Activated CD4-positive, alpha-beta T cell treated with anti-CD3 and anti-CD28 coated beads for 36 hours (primary cell): ENCODE measurements at places on chromosomes 12 and 14.

DNA sequence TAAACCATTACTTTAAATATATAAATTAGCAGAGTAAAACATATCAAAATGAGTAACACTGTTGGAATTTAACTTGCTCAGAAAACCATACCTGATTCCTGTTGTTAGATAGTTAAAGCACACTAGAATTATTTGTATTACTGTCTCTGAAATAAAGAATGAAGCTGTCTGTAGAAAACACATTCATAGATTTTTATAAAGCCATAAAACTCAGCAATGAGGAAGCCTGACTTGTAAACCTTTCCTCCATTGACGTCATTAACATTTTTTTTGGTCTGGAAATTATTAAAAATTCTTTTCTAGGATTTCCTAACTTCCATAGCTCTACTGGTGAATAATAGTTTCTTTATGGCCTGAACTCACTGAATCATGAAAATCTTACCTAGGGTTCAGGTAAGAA lies 147.6 kb downstream of the BRMS1L start:
- DNase-seq, result no peak

DNA sequence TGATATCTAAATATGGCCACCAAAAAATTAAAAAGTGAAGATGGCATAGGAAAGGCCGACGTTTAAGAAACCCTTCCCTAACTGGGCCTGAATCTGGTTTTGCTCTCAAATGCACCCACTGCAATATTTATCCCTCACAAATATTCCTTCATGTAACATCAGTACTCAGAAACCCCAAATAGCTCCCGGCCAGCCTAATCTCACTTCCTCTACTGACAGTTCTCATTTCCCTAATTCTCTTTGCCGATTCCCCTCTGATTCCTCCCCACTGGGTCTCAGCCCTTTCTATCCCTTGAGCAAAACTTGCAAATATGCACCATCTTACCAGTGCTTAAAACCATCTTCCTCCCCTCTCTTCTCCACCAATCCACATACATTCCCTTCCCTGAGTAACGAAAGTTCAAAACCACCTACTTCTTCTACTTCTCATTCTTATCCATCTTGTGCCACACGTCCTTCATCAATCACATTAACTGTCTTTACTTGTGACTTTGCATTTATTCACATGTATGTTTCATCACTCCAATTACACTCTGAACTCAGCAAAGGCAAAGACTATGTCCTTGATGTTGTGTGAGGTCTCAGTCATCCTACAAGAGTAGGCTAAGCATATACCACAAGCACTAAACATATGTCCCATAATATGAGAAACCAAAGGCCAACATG lies 23.1 kb downstream of the KCNK10 start:
- no peak for DNase-seq

GRCh38 chr12:39872425-39872824 lies 233.5 kb downstream of the SLC2A13 start:
- no peak for DNase-seq

DNA sequence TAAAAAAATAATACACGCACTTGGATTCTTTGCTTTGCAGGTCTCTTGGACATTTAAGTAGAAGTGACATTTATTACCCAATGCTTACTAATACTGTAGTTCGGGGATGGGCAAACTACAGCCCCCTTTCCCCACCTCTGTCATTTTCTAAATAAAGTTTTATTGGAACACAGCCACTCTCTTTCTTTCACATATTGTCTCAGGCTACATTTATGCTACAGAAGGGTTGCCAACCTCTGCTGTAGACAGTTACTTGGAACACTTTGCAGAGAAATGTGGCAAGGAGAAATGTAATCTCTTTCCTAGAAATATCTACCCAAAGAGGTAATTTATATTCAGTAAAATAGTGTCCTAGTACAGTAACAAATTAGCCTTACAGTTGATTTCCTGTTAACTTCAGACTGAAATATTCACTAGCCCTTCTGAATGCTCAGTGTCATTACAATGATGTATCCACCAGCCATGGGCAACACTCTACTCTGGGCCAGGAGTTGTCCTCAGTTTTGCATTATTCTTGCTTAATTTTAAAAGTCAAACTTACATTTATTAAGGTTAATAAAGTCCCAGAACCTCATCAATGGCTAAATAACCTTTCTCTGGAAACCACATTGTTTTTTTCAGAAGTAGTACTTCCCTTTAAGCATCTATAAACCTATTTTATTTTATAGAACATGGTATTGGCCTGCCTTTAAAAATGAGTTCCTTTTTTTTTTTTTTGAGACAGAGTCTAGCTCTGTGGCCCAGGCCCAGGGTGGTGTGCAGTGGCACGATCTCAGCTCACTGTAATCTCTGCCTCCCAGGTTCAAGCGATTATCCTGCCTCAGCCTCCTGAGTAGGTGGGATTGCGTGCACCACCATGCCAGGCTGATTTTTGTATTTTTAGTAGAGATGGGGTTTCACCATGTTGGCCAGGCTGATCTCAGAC lies 269.6 kb upstream of the AMIGO2 start:
- DNase-seq, result peak; percentile 66

DNA sequence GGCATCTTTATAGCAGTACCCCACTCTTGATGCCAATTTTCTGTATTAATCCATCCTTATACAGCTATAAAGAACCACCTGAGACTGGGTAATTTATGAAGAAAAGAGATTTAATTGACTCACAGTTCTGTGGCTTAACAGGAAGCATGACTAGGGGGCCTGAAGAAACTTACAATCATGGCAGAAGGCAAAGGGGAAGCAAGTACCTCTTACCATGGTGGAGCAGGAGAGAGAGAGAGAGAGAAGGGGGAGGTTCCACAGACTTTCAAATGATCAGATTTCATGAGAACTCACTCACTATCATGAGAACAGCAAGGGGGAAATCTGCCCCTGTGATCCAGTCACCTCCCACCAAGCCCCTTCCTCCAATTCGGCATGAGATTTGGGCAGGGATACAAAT lies 84.4 kb downstream of the SLC24A4 start:
- DNase-seq, result no peak

DNA sequence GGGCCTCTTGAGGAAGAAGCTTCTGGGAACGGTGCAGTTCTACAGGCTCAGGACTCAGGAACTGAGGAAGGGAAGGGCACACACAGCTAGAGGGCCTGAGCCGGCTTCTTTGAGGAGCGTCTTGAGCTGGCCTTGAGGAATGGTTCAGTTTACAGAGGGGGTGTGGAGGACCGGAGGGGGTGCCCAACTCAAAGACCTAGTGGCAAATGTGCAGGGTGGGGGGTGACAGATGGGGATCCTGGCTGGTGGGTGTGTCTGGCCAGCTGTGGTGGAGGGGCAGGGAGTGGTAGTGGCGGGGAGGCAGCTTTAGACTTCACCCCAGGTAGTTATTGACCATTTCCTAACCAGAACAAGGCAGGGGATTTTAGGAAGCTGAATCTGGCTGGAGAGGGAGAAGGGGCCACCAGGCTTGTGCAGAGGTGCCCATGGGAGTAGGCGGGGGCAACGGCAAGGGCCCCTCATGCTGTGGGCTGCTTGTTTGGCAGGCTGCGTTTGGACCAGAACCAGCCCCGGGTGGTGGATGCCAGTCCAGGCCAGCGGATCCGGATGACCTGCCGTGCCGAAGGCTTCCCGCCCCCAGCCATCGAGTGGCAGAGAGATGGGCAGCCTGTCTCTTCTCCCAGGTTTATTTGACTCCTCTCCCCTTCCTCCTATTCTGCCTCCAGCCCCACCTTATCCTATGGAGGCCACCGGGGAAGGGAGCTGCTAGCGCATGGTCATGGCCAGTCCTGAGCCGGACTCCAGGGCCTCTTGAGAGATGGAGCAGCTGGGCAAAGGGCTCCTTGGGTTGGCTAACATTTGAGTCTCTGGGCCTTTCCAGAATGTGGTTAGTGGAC lies 27.8 kb downstream of the PAPLN start:
- no peak for DNase-seq

- no peak for DNase-seq
Measured at GRCh38 chr12:102487226-102487625, 6.9 kb upstream of the IGF1 start.

GRCh38 chr14:92680781-92681650 lies 67.4 kb downstream of the LGMN start:
- peak; percentile 87 for DNase-seq

DNA sequence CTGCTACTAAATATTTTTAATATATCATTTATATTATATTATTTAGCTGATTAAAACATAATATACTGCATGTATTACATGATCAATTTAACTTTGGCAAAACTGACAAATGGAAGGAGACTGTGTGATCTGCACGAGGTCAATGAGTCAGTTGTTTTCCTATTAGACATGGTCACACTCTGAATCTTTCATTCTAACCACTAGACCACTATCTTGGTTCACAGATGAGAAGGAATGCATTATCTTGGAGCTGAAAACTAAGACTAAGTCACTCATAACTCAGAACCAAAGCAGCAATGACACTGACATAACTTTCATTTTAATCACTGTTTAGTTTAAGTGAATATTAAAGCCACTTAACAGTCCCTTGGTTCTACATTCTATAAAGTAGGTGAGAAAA lies 37.4 kb downstream of the GNPTAB start:
- no peak for DNase-seq

- DNase-seq, result no peak
Measured at GRCh38 chr12:5070090-5070489, 26.4 kb downstream of the KCNA5 start.

- no peak for DNase-seq
Measured at GRCh38 chr12:91741932-91742331, 403.7 kb downstream of the BTG1 start.

DNA sequence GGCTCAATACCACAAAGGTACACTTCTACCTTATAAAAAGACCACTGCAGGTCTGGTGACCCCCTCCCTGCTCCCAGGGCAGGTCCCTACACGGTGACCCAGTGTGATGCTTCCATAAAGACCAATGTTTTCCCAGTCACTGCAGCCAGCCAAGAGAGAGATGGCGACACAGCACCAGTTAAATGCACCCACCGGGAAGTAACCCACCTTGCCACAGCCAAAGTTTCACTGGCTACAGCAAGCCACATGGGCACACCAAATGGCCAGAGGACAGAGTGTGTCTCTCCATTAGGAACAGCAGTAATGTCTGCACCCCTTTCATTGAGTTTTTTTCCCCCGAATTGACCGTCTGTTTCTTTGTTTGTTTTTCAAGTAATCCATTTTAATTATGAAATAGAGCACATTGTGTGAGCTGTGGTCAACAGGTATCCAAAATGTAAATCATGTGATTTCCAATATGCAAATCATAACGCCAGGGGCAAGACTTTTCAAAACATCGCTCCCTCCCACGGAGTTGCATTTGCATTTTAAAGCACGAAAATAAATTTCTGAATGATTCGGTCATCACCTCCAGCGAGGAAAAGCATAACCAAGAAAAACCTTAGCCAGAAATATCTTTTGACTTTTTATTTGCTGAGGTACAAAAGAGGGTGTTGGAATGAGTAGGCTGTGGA lies 48.9 kb upstream of the EML1 start:
- no peak for DNase-seq

DNA sequence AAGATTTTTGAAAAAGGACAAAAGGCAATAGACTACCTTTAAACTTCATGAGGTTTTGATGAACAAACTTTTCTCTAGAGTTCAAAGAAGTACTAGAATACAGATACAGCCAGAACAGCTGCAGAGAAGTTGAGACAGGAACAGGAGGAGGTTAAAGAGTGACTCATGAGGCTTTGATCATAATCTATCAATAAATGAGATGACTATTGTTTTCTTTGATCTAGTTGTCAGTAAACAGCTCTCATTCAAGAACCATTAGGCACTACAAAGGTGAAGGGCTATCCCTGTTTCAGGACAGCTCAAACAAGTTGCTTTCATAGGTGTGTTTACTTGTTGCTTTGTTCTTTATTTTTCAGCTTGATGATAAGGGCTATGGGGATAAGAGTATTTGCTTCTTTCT lies 2.4 kb downstream of the WASHC3 start:
- no peak for DNase-seq

GRCh38 chr14:93897476-93897845 lies 29.7 kb upstream of the FAM181A start:
- DNase-seq, result no peak

DNA sequence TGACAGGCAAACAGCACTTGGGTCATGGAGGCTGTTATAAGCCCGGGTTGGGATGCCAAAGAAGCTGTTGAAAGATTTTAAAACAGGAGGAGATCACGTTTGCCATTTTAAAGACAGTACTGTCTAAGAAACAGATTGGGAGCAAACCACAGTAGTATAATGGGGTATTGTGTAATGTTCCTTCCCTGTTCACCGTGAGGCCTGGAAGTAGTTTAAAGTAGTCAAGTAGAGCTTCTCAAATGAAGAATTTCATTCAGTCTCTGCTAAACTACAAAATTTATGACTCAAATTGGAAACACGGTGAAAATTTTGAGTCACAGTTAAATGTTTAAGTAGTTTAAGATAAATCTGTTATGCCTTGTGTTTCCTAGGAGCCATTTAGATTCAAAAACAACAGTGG lies 35.8 kb downstream of the ATP2A2 start:
- no peak for DNase-seq

DNA sequence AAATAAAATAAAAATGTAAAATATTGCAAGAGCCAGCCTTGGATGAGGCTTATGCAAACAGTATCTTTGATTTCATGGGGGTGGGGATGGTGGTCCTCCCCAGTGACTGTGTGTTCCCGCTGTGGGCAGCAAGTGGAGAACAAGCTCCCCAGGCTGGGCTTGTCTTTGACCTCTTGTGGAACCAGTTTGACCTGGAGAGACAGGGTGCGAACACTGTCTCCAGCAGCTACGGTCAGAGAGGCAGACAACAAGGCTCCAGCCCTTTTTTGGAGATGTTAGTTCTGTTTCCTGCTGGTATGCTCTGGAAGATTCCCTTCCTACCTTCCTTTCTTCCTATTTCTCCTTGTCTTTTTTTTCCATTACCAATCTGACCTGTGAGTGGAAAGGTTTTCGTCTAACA lies 21.8 kb upstream of the WSCD2 start:
- DNase-seq, result no peak

DNA sequence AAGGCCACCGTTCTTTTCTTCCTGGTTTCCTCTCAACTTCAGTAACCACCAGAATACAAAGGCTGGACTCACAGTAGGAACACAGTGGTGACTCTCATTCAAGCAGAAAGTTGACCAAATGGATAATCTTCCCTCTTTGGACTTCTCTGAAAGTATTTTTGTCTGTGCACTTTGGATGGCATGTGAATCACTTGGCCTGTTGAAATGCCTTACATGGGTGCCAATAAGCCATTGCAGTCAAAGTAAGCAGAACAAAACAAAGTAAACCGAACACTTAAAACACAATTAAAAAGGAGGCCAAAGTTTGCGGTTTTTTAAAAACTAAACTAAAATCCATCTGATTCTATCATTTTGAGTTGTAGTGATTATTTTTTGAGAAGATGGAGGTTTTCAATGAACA lies 370.1 kb upstream of the DDHD1 start:
- DNase-seq, result no peak

GRCh38 chr12:93009533-93009932 lies 80.4 kb upstream of the EEA1 start:
- no peak for DNase-seq

- DNase-seq, result no peak
Measured at GRCh38 chr14:41901089-41901488, 294.4 kb downstream of the LRFN5 start.

DNA sequence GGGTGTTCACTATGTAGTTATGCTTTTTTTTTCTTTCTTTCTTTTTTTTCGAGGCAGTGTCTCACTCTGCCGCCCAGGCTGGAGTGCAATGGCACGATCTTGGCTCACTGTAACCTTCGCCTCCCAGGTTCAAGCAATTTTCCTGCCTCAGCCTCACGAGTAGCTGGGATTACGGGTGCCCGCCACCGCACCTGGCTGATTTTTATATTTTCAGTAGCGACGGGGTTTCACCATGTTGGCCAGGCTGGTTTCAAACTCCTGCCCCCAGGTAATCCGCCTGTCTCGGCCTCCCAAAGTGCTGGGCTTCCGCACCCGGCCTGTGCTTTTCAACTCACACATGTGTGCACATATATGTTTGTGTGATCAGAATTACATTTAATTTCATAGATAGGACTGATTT lies 38.9 kb upstream of the AMN start:
- no peak for DNase-seq
